ENCODE measurements at places on chromosomes 7 and 10.

DNA sequence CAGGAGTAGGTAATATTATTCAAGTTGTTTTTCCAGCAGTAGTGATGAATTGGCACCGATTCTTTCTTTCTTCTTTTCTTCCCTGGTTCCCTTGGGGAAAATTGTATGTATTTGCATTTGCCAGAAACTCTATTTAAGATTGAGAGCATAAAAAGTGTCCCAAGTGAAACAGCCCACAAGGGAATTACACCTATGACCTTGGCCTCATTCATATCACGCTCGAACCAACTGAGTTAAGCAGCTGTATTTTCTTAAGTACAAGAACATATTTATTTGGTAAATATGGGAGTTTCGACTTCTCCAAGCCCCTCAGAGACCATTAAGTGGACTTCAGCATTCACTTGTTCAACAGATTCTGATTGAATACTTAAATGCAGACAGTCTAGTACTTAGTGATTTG lies 54.1 kb upstream of the MET start:
- DNase-seq, result no peak

GRCh38 chr7:55140941-55141278 lies 122.1 kb downstream of the EGFR start:
- DNase-seq, result peak; percentile 39

DNA sequence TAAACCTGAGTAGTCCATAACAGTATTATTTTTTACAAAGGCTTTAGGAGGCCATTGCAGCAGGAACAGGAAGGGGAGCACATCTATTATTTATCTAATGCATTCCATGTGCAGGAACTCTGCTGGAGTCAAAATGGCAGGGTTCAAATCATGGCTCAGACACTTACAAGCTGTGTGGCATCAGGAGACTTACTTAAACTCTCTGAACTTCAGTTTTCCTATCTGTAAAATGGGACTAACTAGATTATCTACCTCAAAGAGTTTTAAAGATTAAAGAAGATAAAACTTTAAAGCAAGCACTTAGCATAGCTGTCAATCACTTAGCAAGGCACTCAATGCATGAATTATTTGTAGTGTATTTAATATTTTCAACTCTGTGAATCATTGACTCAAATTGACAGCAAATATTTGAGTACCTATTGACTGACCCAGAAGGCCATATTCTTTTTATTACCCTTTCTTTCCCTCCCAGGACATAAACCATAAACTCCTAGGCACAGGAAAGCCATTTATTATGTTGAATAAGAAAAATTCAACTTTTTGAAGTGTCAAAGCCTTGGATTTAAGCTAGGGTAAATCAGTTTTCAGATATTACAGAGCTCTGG lies 115.8 kb upstream of the FAM204A start:
- no peak for DNase-seq

- DNase-seq, result peak; percentile 58
Measured at GRCh38 chr7:7554021-7554432, 12.7 kb upstream of the MIOS start.

DNA sequence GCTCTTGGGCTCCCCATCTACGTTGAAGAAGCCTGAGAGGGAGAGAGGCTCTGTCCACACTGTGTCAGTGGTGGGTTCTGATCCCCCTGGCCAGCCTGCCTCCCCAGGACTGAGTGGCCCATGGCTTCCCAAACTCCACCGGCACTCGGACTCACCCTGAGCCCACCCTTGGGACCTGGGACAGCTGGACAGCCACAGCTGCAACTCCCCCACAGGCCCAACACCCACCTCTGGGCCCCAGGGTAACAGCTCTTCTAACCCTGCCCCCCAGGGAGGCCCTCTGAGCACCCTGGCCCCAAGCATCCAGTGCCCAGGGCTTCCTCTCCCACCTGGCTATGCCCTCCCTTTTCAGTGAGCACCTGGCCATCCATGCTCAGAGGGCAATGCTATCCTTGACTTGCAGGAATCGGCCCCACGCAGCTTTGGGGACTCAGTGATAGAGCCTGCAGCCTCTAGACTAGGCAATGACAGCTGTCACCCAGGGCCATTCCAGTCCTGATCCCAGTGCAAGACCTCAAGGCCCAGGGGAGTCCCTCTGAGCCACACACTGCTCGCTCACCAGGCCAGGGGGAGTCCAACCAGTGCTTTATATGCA lies 17.9 kb downstream of the OGDHL start:
- DNase-seq, result no peak

GRCh38 chr7:51327287-51327717 lies 10.7 kb upstream of the COBL start:
- DNase-seq, result no peak

DNA sequence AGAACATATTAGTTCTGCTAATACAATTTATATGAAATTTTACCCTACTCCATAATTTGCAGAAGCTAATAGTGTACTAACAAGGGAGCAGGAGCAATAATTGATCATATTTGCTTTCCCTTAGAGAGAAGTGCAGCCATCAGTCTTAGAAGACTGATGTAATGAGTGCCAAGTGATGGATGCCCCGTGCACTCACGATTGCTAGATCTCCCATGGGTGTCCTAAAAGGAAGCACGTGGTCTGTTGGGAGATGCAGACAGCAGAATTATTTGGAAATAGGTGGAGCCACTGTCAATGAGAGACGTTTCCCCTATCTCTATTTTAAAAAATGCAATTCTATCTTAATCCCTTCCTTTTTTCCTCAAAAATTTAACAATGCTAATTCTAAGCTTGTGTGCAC lies 772.2 kb upstream of the C7orf33 start:
- DNase-seq, result peak; percentile 68

GRCh38 chr7:152848026-152848425 lies 88.5 kb downstream of the ACTR3B start:
- DNase-seq, result no peak

- no peak for DNase-seq
Measured at GRCh38 chr10:69789164-69789576, 12.5 kb upstream of the COL13A1 start.
